ENCODE measurements at places on chromosomes 1 and 21.

DNA sequence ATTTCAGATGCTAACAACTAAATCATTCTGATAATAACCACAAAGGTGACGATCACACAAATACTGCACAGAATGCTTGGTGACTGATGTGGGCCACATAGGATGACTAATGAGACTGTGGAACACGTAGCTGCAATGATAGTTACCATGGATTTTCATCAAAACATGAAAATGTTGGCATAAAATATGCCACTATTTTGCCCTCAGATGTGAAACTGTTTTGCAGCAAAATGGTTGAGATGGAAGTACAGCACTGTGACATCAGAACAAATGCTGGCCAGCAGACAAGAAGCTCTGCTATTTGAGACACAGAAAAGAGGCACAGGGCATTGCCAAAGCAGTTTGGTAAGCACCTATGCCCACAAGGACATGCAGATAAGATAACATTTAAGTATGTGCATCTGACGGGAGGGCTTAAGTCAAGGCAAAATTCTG lies 83.8 kb downstream of the NIBAN1 start:
- DNase-seq = no peak

- no peak for DNase-seq
These were observed 12.3 kb downstream of the BARHL2 start for GRCh38 chr1:90704817-90705216.

DNA sequence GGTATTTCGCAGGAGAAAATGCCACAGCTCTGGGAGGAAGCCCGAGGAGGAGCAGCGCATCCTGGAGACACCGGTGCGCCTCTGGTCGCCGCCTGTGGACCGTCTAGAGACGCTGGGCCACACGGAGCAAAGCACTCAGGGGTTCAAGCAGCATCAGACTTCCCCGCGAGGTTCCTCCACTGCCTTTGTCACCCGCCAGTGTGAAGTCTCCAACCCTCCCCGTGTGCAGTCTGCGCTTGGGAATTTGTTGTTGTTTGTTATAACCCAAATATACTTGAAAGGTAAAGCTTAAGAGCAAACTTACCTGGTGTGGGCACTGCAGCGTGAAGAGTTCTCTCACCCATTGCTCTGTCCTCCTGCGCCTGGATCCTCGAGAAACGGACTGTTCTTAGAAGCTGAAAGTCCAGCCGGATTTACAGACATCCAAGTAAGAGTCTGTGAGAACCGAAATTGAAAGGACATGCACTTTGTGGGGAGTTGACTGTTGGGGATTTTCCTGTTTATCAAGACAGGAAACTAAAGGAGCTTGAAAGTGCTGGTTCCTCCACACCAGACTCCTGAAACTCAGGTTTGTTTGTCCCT lies at the start of gene GBP4:
Gene GBP4 (minus strand): TSS at position 452 of the 582 bp plus-strand sequence. CDS start 108 bp downstream, at position 344.
- peak; percentile 24 for DNase-seq

- DNase-seq = no peak
These were observed 15.6 kb downstream of the FMO1 start for GRCh38 chr1:171263901-171264300.

DNA sequence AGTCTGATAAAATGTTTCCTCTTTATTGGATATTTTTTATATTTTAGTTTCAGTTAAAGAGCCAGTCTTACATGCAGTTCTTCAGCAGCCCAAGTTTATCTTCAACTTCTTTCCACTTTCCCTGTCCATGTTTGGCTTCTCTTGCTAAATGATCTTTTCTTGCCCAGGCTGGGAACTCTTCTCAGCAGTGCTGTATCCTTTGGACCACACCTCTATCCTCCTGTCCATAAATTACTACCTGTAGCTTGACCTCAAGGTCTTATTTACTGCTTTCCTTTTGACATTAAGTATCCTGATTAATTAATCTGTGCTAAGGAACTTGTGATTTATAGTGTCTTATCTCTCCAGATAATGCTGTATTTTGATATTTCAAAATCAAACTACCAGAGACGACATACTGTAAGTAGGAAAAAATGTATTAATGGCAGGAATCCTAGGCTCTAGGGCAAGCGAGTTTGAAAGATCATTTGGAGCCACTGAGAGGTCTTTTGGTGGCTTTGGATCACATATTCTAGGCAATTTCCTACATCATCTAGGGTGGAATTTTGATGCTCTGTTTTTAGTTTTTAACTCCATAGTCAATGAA lies 20.5 kb upstream of the PDC start:
- DNase-seq = no peak

GRCh38 chr1:92909321-92909720 lies 51.9 kb downstream of the DIPK1A start:
- no peak for DNase-seq

- peak; percentile 26 for DNase-seq
These were observed 1.5 kb downstream of the PLK3 start for GRCh38 chr1:44801491-44802305.

DNA sequence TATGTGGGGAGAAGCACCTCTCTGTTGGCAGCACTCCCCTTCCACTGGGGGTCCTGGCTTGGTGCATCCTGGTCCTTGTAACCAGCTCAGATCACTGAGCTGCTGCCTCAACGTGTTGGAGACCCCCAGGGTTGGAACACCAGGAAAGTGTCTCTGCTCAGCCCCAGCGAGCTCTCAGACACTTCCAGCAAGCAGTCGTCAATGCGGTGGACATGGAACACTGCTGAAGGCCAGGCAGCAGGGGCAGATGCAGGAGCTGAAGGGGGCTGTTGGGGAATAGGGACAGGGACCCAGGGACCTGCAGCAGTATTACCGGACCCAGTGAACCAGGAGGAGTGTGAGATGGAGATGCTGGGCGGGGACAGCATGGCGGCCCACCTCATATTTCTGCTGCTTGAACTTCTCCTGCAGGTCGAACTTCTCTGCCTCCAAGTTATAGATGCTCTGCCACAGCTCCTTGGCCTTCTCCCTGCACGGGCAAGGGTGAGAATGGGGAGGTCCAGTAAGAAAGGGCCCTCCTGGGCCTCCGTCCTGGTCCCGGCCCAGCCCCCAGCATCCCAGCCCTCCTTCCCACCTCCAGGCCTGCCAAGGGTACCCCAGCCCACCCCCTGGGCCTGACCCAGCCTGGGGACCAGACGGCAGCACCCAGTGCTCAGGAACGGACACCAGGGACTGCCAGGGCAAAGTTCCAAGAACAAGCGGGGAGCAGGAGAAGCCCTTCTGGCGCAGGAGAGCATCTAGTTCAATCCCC lies 16.4 kb downstream of the TNNT2 start:
- DNase-seq = no peak

DNA sequence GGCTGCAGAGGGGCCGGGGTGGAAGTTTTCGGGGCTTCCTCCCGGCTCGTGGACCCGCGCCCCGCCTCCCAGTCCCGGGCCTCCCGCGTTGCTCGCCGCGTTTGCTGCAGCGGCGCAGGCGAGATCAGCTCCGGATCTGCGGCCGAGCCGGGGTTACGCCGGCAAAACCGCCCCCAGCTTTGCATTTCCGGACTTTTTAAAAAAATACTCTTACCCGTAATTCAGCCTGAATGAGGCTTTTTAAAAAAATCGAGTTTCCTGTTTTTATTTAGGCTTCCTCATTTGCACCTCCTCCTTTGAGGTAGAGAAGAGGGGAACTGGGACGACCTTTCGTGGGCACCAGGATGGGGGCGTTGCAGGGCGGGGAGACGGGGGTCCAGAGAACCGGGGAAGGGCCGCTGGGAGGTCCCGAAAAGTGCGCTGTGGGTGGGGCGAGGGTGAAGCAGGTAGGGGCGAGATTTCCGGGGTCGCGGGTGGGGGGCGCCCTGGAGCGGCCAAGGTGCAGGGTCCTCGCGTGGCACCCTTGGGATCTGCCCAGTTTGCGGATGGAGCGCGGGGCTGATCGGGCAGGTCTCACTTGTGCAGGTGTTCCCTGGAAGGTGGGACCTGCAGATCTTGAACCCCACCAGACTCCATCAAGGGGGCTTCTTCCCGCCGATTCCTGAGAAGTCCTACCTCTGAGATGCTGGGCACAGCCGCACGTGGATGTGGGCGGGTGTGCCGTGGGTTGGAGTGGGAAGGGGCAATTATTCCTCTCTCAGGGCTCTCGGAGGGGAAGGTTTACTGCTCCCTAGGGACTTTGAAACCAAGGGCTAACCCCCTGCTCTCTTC lies 1.1 kb downstream of the PIK3CD start:
- peak; percentile 87 for DNase-seq

GRCh38 chr1:84687714-84688462 lies 2.4 kb downstream of the SSX2IP start:
- DNase-seq = peak; percentile 28

GRCh38 chr1:29969576-29969975 lies 733.3 kb downstream of the PTPRU start:
- DNase-seq = no peak

- no peak for DNase-seq
These were observed 37.1 kb downstream of the PLA2G4A start for GRCh38 chr1:186865857-186866256.

DNA sequence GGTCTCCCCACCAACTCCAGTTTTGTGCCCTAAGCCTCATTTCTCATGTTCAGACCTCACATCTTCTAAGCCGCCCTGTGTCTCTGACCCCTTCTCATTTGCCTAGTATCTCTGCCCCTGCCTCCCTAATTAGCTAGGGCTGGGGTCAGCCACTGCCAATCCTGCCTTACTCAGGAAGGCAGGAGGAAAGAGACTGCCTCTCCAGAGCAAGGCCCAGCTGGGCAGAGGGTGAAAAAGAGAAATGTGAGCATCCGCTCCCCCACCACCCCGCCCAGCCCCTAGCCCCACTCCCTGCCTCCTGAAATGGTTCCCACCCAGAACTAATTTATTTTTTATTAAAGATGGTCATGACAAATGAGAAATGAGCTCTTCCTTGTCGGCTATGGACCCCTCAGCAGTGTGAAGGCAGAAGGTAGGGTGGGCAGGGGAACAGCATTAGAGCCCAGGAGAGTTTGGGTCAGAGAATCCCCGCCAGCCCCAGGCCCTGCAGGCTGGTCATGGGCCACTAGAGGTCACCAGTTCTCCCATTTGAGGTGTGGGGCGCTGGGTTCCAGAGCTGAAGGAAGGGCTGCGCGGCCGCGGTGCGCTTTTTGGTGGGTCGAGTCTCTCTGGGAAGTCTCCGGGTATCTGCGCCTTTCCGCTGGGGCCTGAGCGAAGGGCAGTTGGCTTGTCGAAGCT lies 11.5 kb downstream of the ADAMTSL4 start:
- DNase-seq = peak; percentile 96

DNA sequence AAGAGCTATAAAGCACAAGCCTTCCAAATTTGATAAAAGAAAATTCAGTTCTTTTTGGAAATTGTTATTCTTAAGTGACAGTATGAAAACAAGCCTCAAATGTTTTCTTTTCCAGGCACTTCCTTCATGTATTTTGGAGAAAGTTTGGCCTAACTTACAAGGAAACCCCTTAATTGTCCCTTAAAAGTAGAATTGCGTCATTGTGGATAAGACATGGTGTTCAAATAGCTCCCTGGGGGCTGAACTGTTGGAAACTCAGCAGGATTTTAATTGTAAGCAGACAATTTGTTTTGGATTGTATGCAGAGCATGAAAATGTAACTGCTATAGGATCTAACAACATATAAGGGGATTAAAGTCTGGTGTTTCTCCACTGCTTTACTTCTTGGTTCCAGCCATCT lies 35.4 kb upstream of the FGGY start:
- no peak for DNase-seq

GRCh38 chr1:153357853-153358690 lies at the start of gene S100A9:
Gene S100A9, plus strand, starts transcription at chr1:153357854. Its CDS starts 430 bp downstream, at chr1:153358284.
- DNase-seq = no peak

GRCh38 chr1:206895325-206895724 lies 1.9 kb upstream of the IL24 start:
- DNase-seq = no peak

DNA sequence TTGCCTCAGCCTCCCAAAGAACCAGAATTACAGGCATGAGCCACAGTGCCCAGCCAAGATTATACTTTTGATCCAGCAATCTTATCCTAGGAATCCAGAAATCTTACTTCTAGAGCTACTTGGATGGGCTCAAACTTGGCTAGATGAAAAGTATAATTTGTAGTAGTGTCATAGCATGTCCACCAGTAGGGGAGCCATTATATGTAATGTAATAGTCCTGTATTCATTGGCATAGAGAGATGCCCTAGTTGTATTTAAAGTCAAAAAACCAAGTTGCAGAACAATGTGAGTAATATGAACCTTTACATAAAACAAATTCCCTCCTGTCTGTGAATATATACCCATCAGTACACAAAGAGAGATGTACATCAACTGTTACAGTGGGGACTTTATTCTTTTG lies 83.9 kb downstream of the NOS1AP start:
- no peak for DNase-seq

GRCh38 chr1:156903328-156904091 lies 10.0 kb downstream of the PEAR1 start:
- no peak for DNase-seq

DNA sequence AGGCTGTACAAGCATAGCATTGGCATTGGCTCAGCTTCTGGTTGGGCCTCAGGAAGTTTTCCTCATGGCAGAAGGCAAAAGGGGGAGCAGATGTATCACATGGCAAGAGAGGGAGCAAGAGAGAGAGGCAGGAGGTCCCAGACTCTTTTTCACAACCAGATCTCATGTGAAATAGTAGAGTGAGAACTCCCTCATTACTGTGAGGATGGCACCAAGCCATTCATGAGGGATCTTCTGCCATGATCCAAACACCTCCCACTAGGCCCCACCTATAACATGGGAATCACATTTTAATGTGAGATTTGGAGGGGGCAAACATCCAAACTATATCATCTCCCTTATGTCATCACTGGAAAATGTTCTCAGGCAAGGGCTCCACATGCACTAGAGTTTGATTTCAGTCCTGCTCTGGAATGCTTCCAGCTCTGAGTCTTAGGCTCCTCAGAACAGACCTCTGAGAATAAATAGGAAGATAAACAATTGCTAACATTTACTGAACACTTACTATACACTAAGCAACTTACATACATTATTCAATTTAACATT lies 39.4 kb upstream of the VTCN1 start:
- DNase-seq = no peak

All from NAMALWA (cell line).